ENCODE measurements at places on chromosomes 5 and 9.

DNA sequence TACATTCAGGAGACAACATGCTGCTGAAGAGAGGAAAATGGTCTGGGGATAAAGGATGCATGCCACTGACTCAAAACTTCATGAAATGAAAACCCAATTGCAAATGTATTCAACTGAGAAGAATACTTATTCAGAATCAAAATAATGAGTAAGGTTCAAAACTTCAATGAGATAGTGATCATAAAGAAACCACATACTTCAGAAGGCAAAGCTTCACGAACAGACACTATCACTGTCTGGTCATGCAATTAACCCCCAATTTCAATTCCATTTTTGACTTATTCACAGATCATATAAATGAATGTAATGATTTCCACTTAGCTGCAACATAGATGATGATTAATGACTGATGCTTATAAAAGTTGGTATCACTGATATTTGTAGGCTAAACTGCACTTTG is 33.0 kb upstream of the CTNNAL1 start:
- DNase-seq, result no peak

DNA sequence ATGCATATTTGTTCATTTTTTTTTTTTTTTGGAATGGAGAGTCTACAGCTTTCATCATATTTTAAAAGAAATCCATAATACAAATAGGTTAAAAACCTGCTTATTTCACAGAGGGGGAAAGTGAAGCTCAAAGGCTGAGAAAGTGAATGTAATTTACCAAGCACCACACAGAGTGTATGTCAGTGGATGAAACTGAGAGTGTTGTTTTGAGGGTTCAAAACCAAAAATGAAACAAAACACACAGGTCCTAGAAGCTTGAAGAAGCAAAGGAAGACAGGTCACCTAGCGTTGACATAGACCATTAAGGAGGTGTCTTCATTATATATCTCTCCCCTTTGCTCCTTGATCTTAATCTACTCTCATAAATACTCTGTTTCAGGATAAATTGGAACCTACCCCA is 7.5 kb downstream of the NMUR2 start:
- DNase-seq, result no peak

DNA sequence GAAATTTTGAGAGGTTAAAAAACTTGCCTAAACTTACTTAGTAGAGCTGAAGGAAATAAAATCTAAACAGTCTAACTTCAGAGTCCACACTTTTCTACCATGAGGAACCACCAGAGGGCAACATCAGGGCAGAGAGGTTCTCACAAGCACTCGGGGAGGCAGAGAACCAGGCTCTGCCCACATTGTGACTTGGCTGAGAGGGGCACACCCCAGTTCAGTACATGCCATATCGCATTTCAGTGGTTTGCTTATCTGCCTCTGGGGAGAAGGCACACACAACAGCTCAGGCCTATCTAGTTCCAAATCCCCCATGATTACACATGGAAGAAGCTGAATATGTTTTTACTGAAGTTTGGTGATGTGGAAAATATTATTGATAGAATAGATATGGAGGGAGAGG is 49.2 kb downstream of the EQTN start:
- DNase-seq, result no peak

- no peak for DNase-seq
Measured at GRCh38 chr9:7509576-7510145, 289.9 kb downstream of the DMAC1 start.

GRCh38 chr5:169161022-169161680 is 139.8 kb downstream of the SLIT3 start:
- DNase-seq, result no peak

GRCh38 chr5:80122579-80122978 is 87.4 kb downstream of the THBS4 start:
- no peak for DNase-seq
